NCI-H187 (cell line): ENCODE measurements at places on chromosomes 6 and 20.

- DNase-seq: no peak
Observed at GRCh38 chr6:2916158-2916925, 13.2 kb upstream of the SERPINB9 start.

- no peak for DNase-seq
Observed at GRCh38 chr20:49452011-49452482, 30.4 kb downstream of the KCNB1 start.

DNA sequence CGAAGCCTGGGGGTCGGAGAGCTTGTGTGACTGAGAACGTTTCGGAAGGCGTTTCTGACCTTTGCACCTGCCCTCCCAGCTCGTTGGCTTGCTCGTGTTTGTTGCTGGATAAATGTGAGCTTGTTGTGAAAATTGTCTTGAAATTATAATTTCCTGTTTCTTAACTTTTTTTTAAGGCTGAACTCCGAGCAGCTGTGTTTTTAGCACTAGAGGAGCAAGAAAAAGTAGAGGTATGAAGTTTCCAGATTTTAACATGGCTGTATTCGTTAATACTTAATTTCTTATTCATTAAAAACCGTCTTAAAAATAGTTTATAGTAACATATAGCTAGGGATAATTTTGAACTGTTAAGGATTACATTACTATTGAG, 672 bp downstream of the CEP43 start:
- DNase-seq: no peak

GRCh38 chr20:33532753-33533459, 43.0 kb downstream of the CBFA2T2 start:
- DNase-seq: no peak

DNA sequence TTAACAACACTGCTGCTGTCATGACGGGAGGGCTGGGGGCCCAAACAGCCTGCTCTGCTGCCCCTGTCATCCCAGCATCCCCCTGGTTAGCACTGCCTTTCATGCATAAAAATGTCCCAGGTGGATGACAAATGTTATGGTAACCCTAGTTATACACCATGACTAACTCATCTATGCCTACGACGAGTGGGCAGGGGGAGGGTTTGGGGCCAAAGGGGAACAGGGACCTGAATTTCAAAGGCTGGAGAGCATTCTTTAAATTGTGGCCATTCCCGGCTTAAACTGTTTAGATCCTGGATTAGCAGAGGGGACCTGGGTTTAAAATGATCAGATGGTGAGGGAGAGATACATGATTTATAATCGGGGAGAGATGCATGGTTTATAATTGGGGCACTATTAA, 24.4 kb downstream of the GNAS-AS1 start:
- no peak for DNase-seq

GRCh38 chr6:100809346-100809745, 71.8 kb downstream of the ASCC3 start:
- no peak for DNase-seq

DNA sequence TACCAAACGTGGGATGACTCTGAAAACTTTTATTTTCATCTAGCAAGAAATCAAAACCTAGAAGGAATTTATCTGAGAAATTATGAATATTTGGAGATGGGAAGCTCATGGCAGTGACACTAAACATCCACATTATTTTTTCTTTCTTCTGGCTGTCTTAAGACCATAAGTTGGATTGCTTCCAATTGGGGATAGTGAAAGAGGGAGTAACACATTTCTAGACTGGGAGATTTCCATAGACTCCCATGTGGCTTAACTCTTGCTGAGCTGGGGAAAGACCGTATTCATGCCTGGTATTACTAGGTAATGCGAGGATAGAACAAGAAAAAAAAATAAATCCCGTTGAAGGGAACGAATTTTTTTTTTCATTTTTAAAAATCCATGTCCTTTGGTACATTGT, 120.0 kb downstream of the UTRN start:
- DNase-seq: no peak

DNA sequence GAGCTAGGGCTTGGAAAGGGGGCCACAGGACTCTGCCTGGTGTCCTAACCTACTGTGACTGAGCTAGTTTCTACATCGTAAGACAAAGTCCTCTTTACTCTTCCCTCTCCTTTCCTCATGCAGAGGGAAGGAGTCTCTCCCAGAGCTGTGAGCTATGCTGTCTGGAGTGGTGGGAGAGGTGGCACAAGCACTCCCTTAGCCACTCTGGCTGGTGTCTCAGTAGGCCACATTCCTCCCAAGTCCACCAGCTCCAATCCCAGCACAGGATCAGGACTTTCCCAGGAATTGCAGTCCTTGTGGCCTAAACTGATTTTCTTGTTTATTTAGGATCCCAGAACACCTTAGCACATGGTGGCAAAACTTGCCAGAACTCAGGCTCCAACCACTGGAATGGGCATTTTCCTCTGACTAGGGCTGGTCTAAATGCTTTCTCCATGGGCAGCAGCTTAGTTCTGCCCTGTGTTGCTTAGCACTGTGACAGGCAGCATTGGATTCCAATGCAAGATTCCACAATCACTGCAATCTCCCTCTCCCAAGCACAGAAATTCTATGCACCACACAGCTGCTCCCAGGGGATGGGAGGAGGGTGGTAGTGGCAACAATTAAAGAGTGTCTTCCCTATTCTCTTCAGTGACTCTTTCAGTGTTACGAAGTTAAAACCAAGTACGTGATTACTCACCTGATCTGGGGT, 733.3 kb downstream of the HACE1 start:
- no peak for DNase-seq

DNA sequence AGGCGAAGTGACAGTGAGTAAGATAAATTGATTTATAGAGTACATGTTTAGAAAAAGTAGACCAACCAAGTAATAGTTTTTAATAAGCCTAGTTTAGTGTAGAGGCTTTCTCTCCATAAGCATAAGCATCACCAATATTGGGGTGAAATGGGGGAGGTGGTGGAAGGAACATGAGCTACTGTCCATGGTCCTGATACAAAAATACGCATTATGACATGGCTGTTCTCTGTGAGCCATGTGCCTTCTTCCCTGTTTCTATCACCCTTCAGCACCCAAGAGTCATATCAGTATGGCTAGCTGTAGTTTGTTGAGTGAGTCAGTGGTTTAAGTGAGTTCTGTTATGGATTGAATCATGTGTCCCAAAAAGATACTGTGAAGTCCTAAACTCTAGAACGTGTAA, 150.8 kb downstream of the EDN1 start:
- DNase-seq: no peak

DNA sequence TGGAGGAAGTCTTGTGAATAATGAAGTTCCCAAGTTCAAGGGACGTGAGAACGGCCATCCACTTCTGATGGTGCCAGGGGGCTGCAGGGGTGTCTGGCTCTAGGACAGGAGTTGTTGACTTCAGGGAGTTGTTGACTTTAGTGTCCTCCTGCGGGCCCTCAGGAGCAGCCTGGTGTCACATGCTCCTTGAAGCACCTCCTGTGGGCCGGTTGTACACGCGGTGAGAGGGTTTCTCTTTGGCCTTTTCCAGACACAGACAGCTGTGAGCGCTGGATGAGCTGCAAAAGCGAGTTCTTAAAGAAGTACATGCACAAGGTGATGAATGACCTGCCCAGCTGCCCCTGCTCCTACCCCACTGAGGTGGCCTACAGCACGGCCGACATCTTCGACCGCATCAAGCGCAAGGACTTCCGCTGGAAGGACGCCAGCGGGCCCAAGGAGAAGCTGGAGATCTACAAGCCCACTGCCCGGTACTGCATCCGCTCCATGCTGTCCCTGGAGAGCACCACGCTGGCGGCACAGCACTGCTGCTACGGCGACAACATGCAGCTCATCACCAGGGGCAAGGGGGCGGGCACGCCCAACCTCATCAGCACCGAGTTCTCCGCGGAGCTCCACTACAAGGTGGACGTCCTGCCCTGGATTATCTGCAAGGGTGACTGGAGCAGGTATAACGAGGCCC, 77.8 kb downstream of the ISM1 start:
- DNase-seq: no peak

- peak; percentile 21 for DNase-seq
Observed at GRCh38 chr6:49409951-49410542, 53.0 kb downstream of the MMUT start.

DNA sequence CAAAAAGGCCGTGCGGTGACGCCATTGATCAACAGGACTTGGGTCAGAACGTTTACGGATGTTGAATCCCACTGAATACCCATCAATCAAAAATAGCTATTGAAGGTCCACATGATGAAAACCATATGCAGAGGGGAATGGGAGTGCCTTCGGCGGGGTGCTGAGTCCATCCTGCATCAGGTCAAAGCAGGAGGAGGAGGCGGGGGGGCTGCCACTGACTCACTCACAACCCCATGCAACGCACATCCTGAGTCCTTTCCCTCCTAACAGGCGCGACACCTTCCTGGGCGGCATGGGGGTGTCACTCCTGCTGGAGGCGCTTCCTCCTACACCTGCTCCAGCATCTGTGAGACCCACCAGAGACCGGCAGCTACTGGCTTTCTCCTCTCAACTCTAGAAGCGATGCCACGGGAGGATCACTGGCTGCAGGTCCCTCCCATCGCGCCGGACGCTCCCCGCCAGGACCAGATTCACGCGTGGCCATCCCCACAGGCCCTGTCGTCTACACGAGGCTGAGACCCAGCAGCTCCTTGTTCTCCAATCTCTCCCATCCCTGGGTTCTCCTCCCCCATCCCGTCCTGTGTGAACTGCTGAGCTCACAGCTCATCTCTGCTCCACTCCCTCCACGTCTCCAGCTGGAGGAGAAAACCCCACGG, 170.6 kb upstream of the THBS2 start:
- DNase-seq: no peak

GRCh38 chr6:169958510-169958909, 207.1 kb downstream of the ERMARD start:
- DNase-seq: no peak

DNA sequence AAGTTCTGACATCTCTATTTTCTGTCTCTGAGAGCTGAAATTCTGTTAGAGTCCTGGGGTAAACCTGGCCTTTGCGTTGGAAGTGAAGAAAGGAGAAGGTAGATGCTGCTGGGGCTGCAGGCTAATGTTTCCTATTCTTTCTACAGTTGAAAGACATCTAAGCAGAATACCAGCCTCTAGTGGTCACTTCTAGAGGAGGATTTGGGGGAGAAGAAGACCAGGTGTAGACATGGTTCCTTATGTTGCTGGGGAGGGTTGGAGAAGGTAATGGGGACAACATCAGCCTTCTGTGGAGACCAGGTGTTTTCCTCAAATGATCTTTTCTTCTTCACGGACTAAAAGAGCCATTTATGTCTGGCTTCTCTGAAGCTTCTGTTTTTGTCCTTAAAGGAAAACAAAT, 62.6 kb downstream of the BTBD3 start:
- no peak for DNase-seq

GRCh38 chr20:63657260-63657936, 714 bp upstream of the RTEL1 start:
- no peak for DNase-seq

GRCh38 chr6:108113557-108114519, 39.3 kb upstream of the OSTM1 start:
- no peak for DNase-seq

DNA sequence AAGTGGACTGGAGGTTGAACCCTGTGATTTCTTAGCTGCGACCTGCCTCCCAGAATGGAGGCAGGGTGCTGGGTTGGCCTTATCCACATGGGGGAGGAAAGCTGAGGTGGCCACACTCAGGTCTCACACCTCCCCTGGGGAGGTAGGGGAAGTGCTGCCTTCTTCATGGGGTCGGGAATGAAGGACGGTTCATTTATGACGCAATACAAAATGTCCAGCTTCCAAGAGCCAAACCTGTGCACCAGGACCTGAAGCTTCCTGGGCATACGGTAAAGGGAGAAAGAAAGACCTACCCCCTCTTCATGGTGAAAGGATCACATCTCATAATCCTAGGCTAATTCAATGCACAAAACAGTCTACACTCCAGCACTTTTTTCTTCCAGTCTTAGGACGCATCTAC, 150.6 kb upstream of the CDYL start:
- no peak for DNase-seq

- peak; percentile 7 for DNase-seq
Observed at GRCh38 chr6:29723262-29723665, at the start of gene HLA-F. TSS of gene HLA-F (plus strand) at chr6:29723434. CDS start at chr6:29723464, 30 bp downstream.

- DNase-seq: no peak
Observed at GRCh38 chr6:35242906-35243305, 16.6 kb upstream of the ZNF76 start.

- no peak for DNase-seq
Observed at GRCh38 chr6:161924516-161925116, 650.8 kb upstream of the AGPAT4 start.

- no peak for DNase-seq
Observed at GRCh38 chr6:111855753-111856152, 17.5 kb downstream of the FYN start.

DNA sequence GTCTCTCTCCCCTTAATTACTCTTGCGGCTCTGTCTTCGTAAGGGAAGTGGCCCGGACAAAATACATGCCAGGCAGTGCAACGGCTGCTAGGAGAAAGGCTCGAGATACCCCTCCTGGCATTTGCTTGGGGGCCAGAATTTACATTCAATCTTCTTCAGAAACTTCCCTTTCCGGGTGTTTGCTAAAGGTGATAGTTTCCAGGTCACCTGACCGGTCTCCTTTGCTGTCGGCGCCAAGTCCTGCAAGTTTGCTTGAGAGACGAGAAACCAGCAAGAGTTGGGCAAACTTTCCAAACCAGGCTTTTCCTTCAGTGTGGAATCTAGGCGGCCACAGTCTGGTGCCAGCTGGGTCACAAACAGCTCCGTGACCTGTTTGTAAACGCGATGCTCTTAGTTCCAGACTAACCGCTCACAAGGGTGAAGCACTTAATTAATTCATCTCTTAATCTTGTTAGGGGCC, 563 bp upstream of the SRSF3 start:
- peak; percentile 89 for DNase-seq

GRCh38 chr20:30499123-30499522, 758.3 kb upstream of the DEFB115 start:
- no peak for DNase-seq

GRCh38 chr6:168231393-168231957, 88.1 kb downstream of the DACT2 start:
- no peak for DNase-seq

DNA sequence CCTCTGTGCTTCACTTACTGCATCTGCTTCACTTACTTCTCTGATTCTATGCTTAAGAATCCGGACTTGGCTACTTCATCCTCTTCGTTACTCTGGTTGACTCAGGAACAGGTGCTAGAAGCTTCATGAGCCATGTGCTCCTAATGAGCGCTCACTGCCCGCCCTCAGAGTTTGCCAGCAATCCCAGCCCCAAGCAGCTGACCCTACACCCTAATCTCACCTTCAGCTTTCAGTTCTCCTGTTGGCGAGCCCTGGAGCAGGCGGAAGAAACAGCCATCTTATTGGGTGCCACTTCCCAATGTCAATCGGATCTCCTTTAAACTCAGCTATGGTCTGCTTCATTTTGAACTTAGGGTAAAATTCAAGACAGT, 61.3 kb downstream of the FOXA2 start:
- DNase-seq: no peak

- no peak for DNase-seq
Observed at GRCh38 chr20:3262566-3262965, 23.6 kb upstream of the SLC4A11 start.
